ENCODE measurements at places on chromosomes 11 and 22. TPM values are rescaled to one million over a fixed set of nuclear protein-coding genes. Genes with fewer than 3 reads are reported as not detected.

ARSA gene
- 9.0 TPM for total RNA-seq

MRGPRX3 gene
- not detected for total RNA-seq

CCDC87 gene
- 0.42 TPM for total RNA-seq

DNA sequence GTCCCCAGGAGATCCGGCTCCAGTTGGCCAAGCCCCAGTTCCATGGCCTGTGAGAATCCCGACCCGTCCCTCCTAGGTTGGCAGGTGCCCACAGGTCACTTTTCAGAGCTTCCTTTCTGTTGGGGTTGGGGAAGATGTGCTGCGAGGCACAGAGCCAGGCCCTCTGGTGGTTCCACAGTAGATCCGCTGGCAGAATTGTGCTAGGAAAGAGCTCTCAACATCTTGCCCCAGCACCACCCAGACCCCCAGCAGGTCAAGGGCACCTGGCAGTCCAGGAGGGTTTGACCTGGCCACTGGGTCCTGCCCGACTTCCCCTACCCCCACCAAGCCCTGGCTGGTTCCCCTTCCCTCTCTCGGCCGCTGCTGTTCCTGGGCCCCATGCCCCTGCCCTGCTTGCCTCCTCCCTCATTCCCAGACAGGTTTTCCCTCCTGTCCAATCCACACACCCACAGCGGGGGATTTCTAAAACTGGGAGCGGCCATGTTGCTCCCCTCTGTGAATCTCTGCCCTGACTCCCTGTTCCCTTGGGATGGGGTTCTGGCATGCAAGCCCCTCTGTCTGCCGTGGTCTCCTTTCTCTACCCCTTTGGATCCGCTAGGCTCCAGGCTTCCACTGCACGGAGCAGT is 26.2 kb upstream of the GCAT start:
- no peaks in the 10 kb centered on the region for H3K36me3 ChIP-seq
- DNase-seq = peak; percentile 42
- H3K4me3 ChIP-seq = no peak overlapping the region
- no peak overlapping the region for H3K27ac ChIP-seq
- H3K4me1 ChIP-seq = peaks cover 84% of the 10 kb centered on the region

DNA sequence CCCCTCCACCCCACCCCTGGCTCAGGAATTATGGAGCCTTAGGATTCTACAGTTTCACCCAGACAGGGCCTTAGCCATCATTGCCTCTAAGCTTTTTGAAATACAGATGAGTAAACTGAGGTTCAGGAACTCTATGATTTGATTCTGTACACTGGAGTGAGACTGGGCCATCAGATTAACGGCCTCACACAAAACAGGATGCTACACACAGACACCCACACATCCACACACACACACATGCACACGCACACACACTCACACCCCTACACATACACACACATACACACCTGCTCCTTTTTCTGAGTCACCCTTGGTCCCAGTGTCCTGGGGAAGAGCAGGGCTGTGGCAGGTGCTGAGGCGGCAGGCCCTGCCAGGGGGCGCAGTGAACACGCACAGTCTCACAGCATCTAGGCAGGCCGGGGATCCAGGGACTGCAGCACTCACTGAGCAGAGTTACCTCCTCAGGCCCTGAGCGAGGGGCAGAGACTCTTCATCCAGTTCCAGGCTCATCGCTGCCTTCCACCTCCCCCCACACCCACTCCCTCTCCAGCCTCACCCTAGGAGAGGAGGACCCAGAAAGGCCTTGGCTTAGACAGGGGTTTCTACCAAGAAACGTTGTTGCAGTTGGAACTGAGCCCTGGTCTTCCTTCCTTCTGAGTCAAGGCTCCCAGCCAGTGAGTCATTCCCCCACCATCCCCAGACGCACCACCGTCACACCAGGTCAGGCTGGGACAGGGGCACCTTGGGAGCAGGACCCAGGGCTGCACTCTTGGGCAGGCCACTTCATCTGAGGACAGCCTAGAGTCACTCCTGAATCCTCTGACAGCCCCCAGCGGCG is 89.8 kb upstream of the PARVA start:
- H3K4me3 ChIP-seq = no peak overlapping the region
- peak; percentile 59 for DNase-seq
- no peaks in the 10 kb centered on the region for H3K27me3 ChIP-seq
- H3K36me3 ChIP-seq = no peaks in the 10 kb centered on the region

GRCh38 chr11:89181111-89181510 is 3.4 kb downstream of the TYR start:
- H3K36me3 ChIP-seq = no peaks in the 10 kb centered on the region
- no peaks in the 10 kb centered on the region for H3K4me1 ChIP-seq
- H3K27me3 ChIP-seq = no peaks in the 10 kb centered on the region
- DNase-seq = no peak
- H3K27ac ChIP-seq = no peak overlapping the region
- H3K4me3 ChIP-seq = no peak overlapping the region

GRCh38 chr11:22725079-22725478 is 58.7 kb downstream of the GAS2 start:
- no peak for DNase-seq
- H3K4me1 ChIP-seq = peaks cover 10% of the 10 kb centered on the region
- H3K27ac ChIP-seq = no peak overlapping the region
- no peaks in the 10 kb centered on the region for H3K27me3 ChIP-seq

DNA sequence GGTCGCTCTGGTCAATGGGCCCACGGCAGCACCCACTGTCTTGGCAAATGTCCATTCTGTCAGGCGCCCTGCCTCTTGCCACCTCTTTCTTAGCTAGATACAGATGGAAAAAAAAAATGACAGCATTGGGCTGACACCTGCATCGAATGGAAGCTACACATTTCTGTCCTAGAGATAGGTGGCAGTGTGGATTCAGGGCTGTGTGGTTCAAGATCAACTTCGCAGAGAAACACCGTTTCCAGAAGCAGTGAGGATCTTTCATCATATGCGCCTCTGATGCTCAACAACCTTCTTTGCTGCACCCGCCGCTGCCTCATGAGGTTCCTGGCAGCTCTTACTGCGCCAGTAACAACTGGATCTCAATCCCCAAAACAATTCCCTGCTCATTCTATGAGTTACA is 236.3 kb downstream of the KIRREL3 start:
- peaks cover 2% of the 10 kb centered on the region for H3K27me3 ChIP-seq
- no peak overlapping the region for H3K4me3 ChIP-seq
- no peaks in the 10 kb centered on the region for H3K4me1 ChIP-seq
- DNase-seq = no peak
- H3K27ac ChIP-seq = no peak overlapping the region

- no peak overlapping the region for H3K4me3 ChIP-seq
- H3K27me3 ChIP-seq = no peaks in the 10 kb centered on the region
- H3K4me1 ChIP-seq = peaks cover 5% of the 10 kb centered on the region
- H3K27ac ChIP-seq = no peak overlapping the region
- H3K36me3 ChIP-seq = peaks cover 8% of the 10 kb centered on the region
- no peak for DNase-seq
Observed at GRCh38 chr22:30305906-30306626, 16.8 kb upstream of the CASTOR1 start.

OR8D4 gene
- total RNA-seq = not detected

GRCh38 chr22:44793506-44794172 is 41.3 kb downstream of the ARHGAP8 start:
- H3K27ac ChIP-seq = no peak overlapping the region
- no peaks in the 10 kb centered on the region for H3K4me1 ChIP-seq
- H3K27me3 ChIP-seq = no peaks in the 10 kb centered on the region
- no peak overlapping the region for H3K4me3 ChIP-seq

GRCh38 chr22:24416095-24416494 is 11.3 kb upstream of the ADORA2A start:
- H3K4me1 ChIP-seq = peaks cover 19% of the 10 kb centered on the region
- H3K27me3 ChIP-seq = no peaks in the 10 kb centered on the region
- H3K36me3 ChIP-seq = peaks cover 11% of the 10 kb centered on the region
- H3K4me3 ChIP-seq = no peak overlapping the region
- no peak for DNase-seq
- no peak overlapping the region for H3K27ac ChIP-seq

PGA5 gene
- not detected for total RNA-seq

All from HepG2 (cell line).